ENCODE measurements at places on chromosomes 11 and 22.

- DNase-seq, result no peak
These were observed 149.4 kb downstream of the WNT11 start for GRCh38 chr11:76056876-76057275.

DNA sequence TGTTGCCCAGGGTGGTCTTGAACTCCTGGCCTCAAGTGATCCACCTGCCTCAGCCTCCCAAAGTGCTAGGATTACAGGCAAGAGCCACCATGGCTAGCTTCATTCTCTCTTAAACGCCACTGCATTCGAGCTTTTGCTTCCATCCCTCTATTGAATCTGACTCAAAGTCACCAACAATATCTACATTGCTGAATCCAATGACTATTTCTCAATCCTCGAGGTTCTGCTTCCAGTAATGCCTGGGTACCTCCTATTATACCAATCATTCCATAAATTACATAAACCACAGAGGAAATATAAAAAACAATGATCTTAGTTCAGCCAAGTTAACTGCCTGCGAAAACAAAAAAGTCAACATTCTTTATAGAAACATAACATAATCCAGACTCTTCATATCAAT is 11.9 kb upstream of the NXF1 start:
- no peak for DNase-seq

DNA sequence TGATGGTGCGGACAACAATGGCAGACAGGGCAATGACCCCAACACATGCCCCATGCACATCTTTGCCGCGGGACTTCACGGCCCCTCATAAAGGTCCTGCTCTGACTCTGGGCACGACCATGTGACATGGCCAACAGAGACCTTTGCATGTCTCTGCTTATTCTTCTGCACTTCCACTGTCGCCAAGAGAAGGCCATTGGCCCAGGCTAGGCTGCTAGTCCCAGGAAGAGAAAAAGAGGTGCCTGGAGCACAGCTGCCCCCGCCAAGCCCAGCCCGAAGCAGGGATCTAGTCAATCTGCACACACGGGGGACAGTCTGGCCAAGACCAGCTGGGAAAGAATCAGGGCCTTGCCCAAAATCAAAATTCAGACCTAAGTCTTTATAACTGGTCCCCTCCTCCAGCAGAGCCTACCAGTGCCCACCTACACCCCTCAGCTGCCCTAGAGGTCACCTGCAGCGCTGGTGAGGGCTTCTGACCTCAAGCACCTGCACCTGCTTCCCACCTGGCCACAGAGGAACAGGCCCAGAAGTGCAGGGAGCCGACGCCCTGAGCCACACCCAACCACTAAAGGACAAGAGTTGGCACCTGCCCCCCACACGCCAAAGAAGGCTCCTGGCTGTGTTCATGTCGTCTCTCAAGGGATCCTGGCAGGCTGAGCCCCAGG is 8.1 kb downstream of the SULT4A1 start:
- no peak for DNase-seq

DNA sequence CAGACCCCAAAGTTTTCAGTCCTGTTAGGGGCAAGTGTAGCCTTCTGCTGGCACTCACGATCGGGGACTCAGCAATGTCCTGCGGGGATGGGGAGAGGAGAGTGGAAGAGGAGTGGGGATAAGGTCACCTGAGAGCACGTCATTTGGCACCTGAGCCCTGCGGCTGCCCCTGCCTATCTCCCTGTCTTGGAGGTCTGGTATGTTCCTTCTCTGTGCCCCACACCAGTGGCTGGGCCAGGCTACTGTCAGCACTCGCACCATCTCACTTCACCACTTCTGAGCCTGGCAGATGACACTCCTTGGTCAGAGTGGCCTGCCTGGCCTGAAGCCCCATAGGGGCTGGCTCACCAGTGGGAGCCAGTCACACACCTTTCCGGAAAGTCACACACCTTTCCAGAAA is 20.1 kb upstream of the CHADL start:
- no peak for DNase-seq

DNA sequence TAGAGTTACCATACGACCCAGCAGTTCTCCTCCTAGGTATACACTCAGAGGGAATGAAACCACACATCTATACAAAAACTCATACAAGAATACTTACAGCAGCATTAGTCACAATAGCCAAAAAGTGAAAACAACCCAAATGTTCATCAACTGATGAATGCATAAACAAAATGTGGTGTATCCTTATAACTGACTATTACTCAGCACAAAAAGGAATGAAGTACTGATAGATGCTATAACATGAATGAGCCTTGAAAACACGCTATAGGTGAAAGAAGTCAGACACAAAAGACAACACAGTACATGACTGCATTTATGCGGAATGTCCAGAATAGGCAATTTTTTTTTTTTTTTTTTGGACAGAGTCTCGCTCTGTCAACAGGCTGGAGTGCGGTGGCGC is 23.1 kb downstream of the NCAPD3 start:
- DNase-seq, result no peak

DNA sequence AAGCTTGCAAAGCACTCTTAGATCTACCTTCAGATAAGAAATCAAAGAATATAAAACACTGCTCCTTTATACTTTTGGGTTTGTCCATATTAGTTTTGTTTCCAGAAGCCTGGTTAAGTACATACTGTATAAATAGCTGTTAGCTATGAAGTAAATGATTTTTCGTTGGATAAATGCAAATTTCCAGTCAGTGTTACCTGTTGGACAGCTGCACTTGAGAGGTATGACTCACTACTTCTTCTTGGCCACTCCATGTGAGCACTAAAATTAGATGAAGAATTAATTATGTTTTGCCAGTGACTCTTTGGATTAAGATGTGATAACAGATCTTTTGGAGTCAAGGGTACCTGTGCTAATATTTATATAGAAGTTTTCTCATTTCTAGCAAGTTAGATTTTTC is 9.5 kb upstream of the TSG101 start:
- DNase-seq, result no peak

GRCh38 chr11:45399166-45399565 is 113.0 kb upstream of the SYT13 start:
- DNase-seq, result no peak

DNA sequence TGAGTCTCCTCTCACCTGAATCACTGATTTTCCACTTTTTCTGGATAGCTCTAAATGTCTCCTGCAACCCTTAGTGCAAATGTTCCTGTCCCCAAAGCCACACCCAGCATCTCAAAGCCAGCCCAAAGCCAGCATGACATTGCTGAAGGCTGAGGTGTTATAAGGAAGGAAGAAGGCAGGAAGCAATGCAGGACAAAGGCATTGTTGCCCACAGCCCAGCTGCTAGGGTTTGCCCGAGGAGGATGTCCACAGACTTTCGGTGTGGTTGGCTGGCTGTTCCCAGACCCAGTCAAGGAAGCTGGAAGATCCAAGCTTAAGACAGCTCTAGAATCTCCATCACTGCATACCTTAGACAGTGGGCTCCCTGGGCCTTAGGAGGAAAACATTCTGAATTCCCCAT is 23.5 kb downstream of the CHST1 start:
- no peak for DNase-seq

DNA sequence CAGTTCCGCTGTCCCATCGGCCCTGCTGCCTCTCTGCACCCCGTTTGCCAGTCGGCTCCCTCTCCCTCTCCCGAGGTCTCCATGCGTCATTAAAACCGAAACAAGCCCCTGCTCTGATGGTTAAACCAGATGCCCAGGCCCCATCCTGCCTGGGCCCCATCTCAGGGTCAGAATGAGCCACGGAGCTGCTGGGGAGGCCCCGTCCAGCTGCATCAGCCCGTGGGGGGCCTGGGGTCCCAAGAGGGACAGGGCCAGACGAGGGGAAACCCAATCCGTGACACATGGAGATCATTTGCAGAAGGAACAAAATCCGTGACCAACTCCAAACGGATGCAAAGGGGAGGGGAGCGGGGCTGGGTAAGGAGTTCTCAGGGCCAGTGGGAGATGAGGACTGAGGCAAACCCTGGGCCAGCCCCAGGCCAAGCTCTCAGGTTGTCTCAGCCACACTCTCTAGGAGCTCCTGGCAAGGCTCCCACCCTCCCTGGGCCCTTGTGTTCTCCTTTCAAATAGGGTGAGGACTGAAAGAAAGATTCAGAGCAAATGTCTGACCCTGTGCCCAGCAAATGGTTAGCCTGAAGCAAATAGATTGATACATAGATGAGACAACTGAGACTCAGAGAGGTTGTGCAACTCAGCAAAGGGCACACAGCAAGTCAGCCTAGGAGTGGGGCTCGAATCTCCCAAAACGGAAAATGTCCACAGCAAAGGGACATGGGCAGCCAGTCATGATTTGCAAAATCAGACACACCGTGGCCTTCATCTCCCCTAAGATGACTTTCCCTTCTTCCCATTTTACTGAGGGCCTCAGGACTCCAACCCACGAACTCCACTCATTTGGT is 162.1 kb downstream of the MN1 start:
- DNase-seq, result no peak

GRCh38 chr22:41700108-41700364 is 733 bp downstream of the MEI1 start:
- DNase-seq, result no peak

- DNase-seq, result no peak
These were observed 33.3 kb downstream of the DENND5A start for GRCh38 chr11:9231848-9232177.

- no peak for DNase-seq
These were observed 11.2 kb downstream of the GRIK4 start for GRCh38 chr11:120522736-120523135.
